Right ventricle myocardium superior (tissue), 1 donor: ENCODE measurements at places on chromosomes 13 and 19.

DNA sequence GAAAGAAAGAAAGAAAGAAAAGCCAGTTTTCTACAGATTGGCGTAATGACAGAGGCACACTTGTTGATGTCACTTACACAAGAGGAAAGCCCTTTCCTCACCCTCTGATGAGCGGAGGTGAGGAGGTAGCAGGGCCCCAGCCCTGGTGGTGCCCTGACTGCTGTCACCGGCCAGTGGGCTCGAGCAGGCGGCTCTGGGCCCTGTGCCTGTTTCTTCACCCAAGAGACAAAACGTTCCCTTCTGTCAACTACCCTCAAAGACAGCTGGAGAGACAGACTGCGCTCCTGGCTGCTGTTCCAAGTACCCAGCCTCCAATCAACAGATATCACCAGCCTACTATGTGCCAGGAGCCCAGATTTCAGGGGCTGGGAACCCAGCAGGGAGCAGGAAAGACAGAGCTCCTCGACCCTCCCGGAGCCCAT lies 10.1 kb downstream of the EPS15L1 start:
- DNase-seq, result peak; percentile 85

GRCh38 chr19:40191836-40192646 lies 815 bp downstream of the MAP3K10 start:
- DNase-seq, result peak; percentile 56

DNA sequence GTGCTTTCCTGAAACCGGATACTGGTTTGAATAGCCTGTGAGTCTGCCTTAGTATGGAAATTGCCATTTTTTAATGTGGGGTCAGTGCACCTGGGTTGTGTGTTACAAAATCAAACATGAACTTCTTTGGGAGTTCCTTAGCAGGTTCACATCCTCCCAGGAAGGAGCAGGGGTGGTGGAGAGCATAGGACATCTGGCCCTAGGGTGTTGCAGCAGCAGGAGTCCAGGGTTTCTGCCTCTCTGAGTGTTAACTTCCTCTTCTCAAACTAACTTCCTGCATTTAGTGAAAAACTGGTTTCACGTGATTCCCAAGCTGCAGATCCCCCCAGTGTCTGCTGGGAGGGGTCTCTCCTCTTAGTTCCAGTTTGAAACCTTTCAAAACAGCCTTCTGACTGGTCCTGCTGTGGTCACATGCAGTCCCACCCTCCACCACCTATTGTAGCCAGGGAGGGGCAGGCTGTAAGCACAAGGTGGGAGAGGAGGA lies 7.2 kb downstream of the RNASEH2B start:
- no peak for DNase-seq

DNA sequence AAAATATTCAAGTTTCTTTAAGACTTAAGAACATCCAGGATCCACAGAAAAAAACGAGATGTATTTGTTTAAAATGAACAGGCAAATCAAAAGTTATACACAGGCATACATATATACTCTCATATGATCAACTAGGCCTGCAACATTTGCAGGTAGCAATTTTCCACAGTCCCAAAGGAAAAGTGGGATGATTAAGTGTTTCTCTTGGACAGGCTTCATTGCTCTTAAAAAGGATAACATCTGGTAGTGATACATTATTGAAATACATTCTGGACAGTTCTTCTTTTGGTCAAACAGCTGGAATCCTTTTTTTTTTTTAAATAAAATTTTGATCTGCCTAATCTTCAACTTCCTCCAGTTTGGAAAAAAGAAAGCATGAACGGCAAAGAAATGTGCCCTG lies 114.8 kb upstream of the TDRD3 start:
- DNase-seq, result no peak
